ENCODE measurements at places on chromosomes 4 and X. TPM values are rescaled to one million over a fixed set of nuclear protein-coding genes. Genes with fewer than 3 reads are reported as not detected.

DNA sequence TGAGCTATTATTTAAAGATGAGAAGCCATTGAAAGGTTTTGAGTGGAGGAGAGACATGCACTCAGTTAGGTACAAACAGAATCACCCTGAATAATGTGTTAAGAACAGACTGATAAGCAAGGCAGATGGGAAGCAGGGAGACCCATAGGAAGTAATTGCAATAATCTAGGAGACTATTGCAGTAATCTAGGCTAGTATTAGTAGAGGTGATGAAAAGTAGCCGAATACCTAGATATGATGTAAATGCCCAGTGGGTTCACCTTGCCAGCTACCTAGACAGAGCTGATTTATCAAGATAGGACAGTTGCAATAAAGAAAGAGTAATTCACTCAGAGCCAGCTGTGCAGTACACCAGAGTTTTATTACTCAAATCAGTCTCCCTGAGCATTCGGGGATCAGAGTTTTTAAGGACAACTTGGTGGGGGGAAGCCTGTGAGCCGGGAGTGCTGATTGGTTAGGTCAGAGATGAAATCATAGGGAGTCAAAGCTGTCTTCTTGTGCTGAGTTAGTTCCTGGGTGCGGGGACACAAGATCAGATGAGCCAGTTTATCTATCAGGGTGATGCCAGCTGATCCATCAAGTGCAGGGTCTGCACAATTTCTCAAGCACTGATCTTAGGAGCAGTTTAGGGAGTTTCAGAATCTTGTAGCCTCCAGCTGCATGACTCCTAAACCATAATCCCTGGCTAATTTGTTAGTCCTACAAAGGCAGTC, 427.5 kb downstream of the RPA4 start:
- H3K27ac ChIP-seq, result no peak overlapping the region
- H3K4me3 ChIP-seq, result no peak overlapping the region
- no peak for DNase-seq
- H3K36me3 ChIP-seq, result no peaks in the 10 kb centered on the region

GRCh38 chr4:125123570-125124109, 191.1 kb upstream of the FAT4 start:
- no peaks in the 10 kb centered on the region for H3K27me3 ChIP-seq
- no peak overlapping the region for H3K4me3 ChIP-seq
- no peaks in the 10 kb centered on the region for H3K4me1 ChIP-seq
- no peak for DNase-seq
- no peak overlapping the region for H3K27ac ChIP-seq

- DNase-seq, result no peak
- H3K4me1 ChIP-seq, result no peaks in the 10 kb centered on the region
- H3K27me3 ChIP-seq, result no peaks in the 10 kb centered on the region
- H3K4me3 ChIP-seq, result no peak overlapping the region
- no peaks in the 10 kb centered on the region for H3K36me3 ChIP-seq
- H3K27ac ChIP-seq, result no peak overlapping the region
Measured at GRCh38 chr4:160450876-160451275, 1348.0 kb downstream of the RAPGEF2 start.

- H3K27ac ChIP-seq, result no peak overlapping the region
- H3K36me3 ChIP-seq, result no peaks in the 10 kb centered on the region
- DNase-seq, result no peak
- H3K4me1 ChIP-seq, result no peaks in the 10 kb centered on the region
Measured at GRCh38 chrX:1486177-1486576, 33.5 kb upstream of the ASMTL start.

GRCh38 chr4:184102927-184103326, 114.7 kb downstream of the ENPP6 start:
- no peak overlapping the region for H3K4me3 ChIP-seq
- peaks cover 21% of the 10 kb centered on the region for H3K4me1 ChIP-seq
- H3K27ac ChIP-seq, result no peak overlapping the region
- H3K27me3 ChIP-seq, result no peaks in the 10 kb centered on the region
- DNase-seq, result no peak
- H3K36me3 ChIP-seq, result no peaks in the 10 kb centered on the region

DNA sequence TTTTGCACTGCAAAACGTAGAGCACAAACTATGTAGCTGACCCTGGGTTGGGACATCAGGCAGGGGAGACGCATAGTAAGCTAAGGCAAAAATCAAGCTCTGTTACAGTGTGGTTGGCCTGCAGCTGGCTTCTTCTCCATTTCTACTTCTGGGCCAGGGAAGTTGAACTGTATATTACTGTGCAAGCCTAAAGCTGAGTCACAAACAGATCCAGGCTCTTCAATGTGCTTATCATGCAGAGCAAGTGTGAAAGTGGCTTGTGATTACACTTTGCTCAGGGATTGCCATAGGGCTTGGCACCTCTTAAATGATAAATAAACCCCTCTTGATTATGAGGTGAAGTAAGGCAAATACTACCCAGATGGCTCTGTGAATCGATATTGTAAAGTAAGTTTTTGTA, 40.5 kb downstream of the CLDN34 start:
- no peak overlapping the region for H3K27ac ChIP-seq
- no peaks in the 10 kb centered on the region for H3K27me3 ChIP-seq
- H3K4me1 ChIP-seq, result peaks cover 4% of the 10 kb centered on the region
- DNase-seq, result no peak

HADH gene
- total RNA-seq, result 64.7 TPM
